Stimulated activated CD4-positive, alpha-beta T cell treated with anti-CD3 and anti-CD28 coated beads, Interleukin-4, amount 100 ng/mL, for 4 hours (primary cell): ENCODE measurements at places on chromosomes 12 and 14.

GRCh38 chr12:51475543-51475942 is 50.9 kb downstream of the SLC4A8 start:
- no peak for DNase-seq

- DNase-seq, result no peak
Observed at GRCh38 chr12:50246873-50247612, 36.3 kb downstream of the LIMA1 start.

DNA sequence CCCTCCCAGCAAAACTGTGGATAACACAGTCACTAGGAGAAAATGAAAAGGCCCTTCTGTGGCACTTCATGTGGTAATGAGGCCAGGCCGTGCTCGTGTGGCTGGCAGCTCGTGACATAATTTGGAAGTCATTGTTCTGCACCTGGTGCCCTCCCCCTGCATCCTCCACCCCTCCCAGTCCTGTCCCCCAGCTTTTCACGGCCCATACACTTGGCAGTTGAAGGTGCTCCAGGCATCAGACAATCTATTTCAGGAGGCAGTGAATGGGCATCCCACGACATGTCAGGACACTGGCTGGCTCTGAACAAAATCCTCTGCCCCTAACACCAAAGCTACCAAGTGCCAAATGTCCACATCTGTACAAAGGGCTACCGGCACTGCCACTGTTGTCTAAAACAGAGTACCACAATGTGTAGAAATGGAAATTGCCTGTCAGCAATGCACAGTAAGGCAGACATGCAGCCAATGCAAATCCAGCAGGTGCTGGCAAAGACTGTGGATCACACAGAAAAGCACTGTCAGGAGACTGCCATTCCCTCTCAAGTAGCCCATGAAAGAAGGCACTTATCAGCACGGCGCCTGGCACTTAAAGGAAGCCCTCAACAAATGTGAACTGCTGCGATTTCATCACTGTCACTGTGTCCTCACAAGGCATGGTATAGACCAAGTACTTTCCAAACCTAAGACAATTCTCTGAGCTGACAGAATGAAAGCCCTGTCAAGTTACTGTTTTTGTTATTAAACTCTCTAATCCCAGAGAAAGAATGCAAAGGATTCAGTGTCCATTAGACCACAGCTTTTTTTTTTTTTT is 39.1 kb downstream of the CORO1C start:
- no peak for DNase-seq

GRCh38 chr14:91417983-91418386 is 365 bp upstream of the CCDC88C start:
- peak; percentile 65 for DNase-seq

GRCh38 chr12:92629349-92630065 is 73.3 kb upstream of the PLEKHG7 start:
- no peak for DNase-seq

DNA sequence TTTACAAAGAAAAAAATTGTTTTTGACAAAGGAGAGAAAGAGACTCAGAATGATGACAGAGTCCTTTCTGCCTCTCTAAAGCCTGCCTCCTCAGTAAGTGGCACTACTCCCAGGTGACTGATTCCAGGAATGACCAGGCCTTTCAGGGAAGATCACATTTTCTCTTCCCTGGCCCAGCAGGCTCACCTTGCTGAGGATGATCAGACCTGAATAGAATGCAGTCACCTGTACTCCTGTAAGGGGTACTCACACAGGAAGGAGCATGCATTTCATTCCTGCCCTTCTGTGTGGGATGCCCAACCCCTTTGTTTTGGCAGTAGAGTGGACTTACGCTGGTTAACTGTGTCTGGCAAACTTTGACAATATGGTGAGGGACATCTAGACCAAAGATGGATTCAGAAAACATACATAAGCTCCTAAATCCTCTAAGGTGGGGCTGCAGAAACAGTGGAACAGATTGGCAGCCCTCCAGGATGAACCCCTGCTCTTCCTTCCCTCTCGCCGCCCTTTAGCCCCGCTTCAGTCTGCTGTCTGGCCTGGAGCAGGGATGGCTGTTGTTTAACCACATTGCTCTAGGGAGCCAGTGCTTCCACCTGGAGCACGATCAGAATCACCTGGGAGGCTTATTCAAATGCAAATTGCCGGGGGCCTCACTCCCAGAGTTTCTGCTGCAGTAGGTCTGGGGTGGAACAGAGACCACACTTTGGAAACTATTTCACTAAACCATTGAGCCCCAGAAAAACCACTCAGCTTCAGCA is 29.8 kb downstream of the ERG28 start:
- DNase-seq, result no peak

- no peak for DNase-seq
Observed at GRCh38 chr12:75289753-75290152, 40.4 kb downstream of the CAPS2 start.

GRCh38 chr12:8038659-8039114 is 6.2 kb downstream of the FOXJ2 start:
- no peak for DNase-seq

GRCh38 chr14:52987514-52987913 is 36.7 kb upstream of the FERMT2 start:
- no peak for DNase-seq

GRCh38 chr14:61148742-61149350 is 132.3 kb downstream of the TMEM30B start:
- no peak for DNase-seq

DNA sequence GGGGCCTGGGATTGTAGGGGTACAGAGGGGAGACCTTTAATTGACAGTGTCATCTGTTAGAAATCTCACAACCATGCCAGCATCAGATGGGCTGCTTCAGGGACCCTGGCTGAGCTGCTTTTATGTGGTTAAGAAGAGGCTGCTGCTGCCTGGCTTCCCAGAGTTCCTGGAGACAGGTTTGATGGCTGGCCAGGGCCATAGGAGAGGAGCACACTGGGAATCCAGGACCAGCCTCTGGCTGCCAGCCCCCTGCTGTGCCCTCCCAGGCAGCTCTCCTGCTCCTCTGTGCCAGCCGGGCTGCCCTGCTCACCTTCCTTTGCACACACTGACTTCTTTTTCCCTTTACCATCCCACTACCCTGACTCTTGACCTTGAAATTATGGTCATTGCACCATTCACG is 507 bp upstream of the KRT73 start:
- no peak for DNase-seq

GRCh38 chr12:113770389-113770865 is 195.7 kb downstream of the RBM19 start:
- no peak for DNase-seq

GRCh38 chr12:13091832-13092231 is 11.6 kb downstream of the GSG1 start:
- no peak for DNase-seq

DNA sequence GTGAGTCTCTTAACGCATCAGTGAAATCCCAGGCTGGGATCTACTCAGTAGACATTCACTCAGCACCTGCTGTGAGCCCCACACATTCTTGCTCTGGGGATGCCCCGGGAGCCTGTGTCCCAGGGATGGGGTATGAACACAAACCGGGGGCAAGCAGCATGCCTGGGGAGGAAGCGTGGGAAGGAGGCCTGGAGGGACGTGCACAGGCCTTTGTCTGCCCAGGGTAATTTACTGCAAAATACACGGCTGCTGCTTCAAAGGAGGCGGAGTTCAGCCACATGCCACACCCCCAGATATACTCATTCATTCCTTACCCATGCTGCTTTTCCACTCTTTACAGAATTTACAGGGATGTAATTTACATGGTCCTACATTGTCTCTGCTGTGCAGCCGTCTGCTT is 187.8 kb downstream of the ADGRD1 start:
- DNase-seq, result no peak

- no peak for DNase-seq
Observed at GRCh38 chr12:72828662-72829324, 556.6 kb downstream of the TRHDE start.

- DNase-seq, result no peak
Observed at GRCh38 chr12:131390412-131391334, 320.2 kb upstream of the SFSWAP start.

GRCh38 chr14:100191584-100192249 is 32.3 kb upstream of the DEGS2 start:
- DNase-seq, result no peak
